Left lung (tissue), 14 donors: ENCODE measurements at places on chromosomes 13 and 19. TPM values are rescaled to one million over a fixed set of nuclear protein-coding genes. Genes with fewer than 3 reads are reported as not detected.

Gene ZNF527
- total RNA-seq, result 5.4 TPM

Gene ZNF90
- total RNA-seq, result 11.8 TPM

Gene PPM1N
- total RNA-seq, result 0.47 TPM

Gene LGALS7B
- not detected for total RNA-seq

Gene PSG4
- total RNA-seq, result not detected

Gene ZFP36
- 172 TPM for total RNA-seq

Gene KPNA3
- total RNA-seq, result 41.2 TPM

Gene POLD1
- 58.3 TPM for total RNA-seq

Gene ZNF235
- 5.2 TPM for total RNA-seq

Gene PGLYRP1
- 6.3 TPM for total RNA-seq

Gene IGFL2
- total RNA-seq, result not detected

Gene FOSB
- total RNA-seq, result 20.4 TPM

Gene DDX39A
- total RNA-seq, result 42.5 TPM

Gene GMIP
- total RNA-seq, result 57.2 TPM

Gene TMEM150B
- 13.3 TPM for total RNA-seq

Gene MTUS2
- 0.26 TPM for total RNA-seq

Gene C19orf25
- total RNA-seq, result 31.1 TPM

Gene KDM4B
- 35.5 TPM for total RNA-seq

Gene FFAR2
- total RNA-seq, result 26.6 TPM

Gene HAUS8
- total RNA-seq, result 11.6 TPM

Gene RELB
- total RNA-seq, result 18.7 TPM

Gene PLPP2
- total RNA-seq, result 13.8 TPM

Gene AMH
- total RNA-seq, result 1.1 TPM

Gene TGFBR3L
- total RNA-seq, result 0.29 TPM

Gene SH2D3A
- 27.6 TPM for total RNA-seq

Gene CCDC169
- total RNA-seq, result 2.6 TPM

Gene SPACA4
- total RNA-seq, result not detected

Gene RINL
- total RNA-seq, result 8.6 TPM

Gene RDH8
- total RNA-seq, result not detected

Gene CATSPERD
- total RNA-seq, result not detected

Gene RNF225
- 3.2 TPM for total RNA-seq

Gene RSPH6A
- 0.13 TPM for total RNA-seq

Gene ZNF772
- total RNA-seq, result 9.2 TPM

Gene ICAM1
- total RNA-seq, result 149 TPM

Gene ANGPTL4
- 2.5 TPM for total RNA-seq

Gene TUBA3C
- not detected for total RNA-seq

Gene IGFLR1
- 25.8 TPM for total RNA-seq

Gene PROZ
- total RNA-seq, result not detected

Gene NKG7
- 50.1 TPM for total RNA-seq

Gene ZSCAN4
- not detected for total RNA-seq

Gene SMAD9
- 9.2 TPM for total RNA-seq

Gene ZNF569
- 4.6 TPM for total RNA-seq

Gene TRIM28
- 261 TPM for total RNA-seq

Gene PLIN5
- total RNA-seq, result 8.4 TPM

Gene ZNRF4
- total RNA-seq, result not detected

Gene KLK2
- total RNA-seq, result not detected

Gene CLDND2
- 1.6 TPM for total RNA-seq

Gene DACH1
- 8.1 TPM for total RNA-seq

Gene SLC10A2
- not detected for total RNA-seq

Gene NLRP11
- total RNA-seq, result not detected

Gene CABP5
- not detected for total RNA-seq

Gene SLC7A9
- 0.35 TPM for total RNA-seq

Gene WDR87
- not detected for total RNA-seq

Gene GPR183
- 10.9 TPM for total RNA-seq

Gene ZNF549
- 5.8 TPM for total RNA-seq

Gene ADM5
- 0.93 TPM for total RNA-seq

Gene B3GLCT
- 6.9 TPM for total RNA-seq

Gene TMPRSS9
- not detected for total RNA-seq

Gene C5AR2
- total RNA-seq, result 3.4 TPM

Gene OVOL3
- total RNA-seq, result not detected
